NCI-H524 treated with DMSO at 0.1 percent for 48 hours (cell line): ENCODE measurements at places on chromosomes 6 and 20.

GRCh38 chr20:14451458-14451857, 114.0 kb upstream of the FLRT3 start:
- DNase-seq, result no peak

GRCh38 chr6:120411394-120411793, 922.9 kb downstream of the TBC1D32 start:
- no peak for DNase-seq

DNA sequence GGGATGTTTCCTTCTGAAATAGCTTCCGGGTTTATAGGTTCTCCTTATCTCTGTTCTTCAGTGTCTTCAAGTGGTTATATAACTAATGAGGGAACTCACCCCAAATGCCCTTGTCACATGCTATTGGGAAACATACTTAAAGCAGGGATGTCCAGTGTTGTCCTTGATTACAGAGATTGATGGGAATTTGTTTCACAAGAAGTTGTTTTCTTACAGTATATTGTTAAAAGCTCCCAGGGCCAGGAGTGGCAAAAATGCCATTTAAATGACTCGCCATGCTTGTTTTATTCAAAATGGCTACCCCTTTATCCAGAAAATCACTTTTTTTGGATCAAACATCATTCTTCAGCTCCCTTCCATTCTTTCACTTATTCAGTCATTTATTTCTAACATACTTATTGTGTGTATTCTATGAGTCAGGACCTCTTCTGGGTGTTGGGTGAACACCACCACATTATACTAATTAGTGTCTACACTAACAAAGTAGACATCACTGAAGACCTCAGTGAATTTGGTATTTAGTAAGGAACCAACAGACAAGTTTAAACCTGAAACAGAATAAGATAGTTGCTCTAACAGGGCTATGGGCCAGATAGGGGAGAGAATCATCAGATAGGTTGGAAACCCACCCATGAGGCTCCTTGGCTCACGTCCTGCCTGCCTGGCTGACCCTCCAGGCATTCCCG, 791.1 kb downstream of the MAFB start:
- DNase-seq, result no peak

DNA sequence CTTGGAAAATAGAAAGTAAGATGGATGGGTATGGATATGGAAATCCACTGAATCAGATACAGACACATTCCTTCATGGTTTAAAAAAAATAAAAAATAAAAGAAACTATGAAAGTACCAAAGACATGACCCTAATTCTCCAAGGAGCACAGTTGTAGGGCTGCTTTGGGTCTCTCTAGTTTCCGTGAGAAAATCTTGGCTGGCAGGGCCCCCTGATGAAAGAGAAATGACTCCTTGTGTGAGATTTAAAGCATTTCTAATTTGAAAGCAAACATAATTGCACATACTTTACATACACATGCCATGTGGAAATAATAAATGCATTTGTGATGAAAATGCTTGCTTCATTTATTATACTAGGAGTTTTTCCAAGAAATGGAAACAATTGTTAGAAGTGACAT, 593.9 kb upstream of the BTBD3 start:
- no peak for DNase-seq

DNA sequence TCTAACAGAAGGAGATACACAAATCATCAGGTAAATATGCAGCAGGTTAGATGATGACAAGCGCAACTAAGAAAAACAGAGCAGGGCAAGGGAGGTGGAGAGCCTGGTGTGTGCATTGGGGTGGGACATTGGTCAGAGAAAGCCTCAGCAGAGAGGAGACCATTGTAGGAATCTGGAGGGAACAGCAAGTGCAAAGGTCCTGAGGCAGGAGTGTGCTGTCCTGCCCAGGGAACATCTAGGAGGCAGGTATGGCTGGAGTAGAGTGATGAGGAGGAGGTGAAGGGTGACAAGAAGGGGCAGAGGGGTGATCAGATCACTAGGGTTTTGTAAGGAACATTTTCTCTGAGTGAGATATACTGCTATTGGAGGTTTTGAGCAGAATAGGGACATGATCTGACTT, 90.1 kb downstream of the NCR2 start:
- no peak for DNase-seq

DNA sequence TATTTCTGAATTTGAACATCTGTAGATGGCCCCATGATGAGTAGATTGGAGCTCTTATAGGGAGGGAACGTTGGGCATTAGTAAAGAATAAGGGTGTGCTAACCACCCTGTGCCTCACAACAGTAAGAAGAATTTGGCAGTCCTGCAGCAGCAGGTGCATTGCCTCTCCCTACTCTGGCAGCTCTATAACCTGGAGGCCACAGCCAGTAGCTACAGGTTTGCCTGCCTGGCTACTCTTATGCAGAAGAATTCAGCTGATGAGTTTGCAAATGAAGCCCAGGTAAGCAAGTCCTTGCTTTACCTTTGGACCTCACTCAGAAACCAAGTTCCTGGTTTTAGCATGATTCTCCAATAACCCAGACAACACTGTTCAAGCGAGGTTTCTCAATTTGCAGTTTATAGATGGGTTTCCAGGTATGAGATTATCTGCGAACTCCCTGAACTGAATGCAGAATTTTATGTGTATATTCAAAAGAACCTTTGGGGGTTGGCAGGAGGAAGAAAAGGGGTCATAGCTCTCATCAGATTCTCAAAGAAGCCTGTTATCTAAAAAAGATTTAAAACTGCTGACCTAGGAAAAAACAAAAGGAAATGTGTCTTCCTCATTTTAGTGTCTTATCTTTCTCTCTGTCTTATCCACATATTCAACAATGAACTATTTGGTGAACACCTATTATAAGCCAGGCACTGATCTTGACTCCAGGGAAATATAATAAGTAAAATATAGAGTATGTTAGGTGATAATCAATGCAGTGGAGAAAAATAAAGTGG, 18.9 kb downstream of the TREML1 start:
- DNase-seq, result no peak

- DNase-seq, result no peak
Observed at GRCh38 chr20:50194831-50195523, 4.3 kb downstream of the CEBPB start.

DNA sequence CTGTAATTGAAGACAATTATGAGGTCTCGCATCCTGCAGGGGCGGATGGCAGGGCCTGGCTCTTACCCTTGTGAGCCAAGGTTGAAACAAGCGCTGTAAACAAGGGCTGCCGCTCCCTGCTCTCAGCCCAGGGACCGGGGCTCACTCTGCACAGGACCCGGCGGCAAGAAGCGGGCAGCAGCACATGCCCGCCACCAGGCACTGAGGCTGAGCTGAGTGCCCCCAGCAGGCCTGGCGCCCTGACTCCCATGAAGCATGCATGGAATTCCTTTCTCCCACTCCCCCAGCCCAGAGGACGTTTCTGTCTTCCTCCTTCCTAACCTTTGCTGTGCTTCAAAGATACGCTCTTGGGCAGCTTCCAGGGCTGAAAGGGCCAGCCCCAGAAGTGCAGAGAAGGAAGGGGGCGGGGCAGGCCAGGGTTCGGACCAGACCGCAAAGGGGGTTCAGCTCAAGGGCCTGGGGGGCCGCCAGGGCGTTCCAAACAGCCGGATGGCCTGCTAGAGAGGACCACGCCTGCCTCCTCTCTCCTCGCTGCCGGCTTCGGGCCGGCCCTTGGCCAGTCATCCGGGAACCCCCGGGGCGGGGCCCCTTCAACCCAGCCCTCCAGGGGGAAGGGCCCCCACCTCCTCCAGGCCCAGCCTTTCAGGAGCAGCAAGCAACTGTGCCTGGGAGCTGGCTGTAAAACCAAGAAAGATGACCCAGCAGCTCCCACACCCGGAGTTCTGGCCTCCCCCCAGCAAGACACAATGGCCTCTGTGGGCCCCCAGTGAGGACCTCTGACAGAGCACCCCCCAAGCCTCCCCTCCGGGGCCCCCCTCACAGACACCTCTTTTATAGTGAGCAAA, 109.9 kb downstream of the NOL4L start:
- DNase-seq, result no peak

DNA sequence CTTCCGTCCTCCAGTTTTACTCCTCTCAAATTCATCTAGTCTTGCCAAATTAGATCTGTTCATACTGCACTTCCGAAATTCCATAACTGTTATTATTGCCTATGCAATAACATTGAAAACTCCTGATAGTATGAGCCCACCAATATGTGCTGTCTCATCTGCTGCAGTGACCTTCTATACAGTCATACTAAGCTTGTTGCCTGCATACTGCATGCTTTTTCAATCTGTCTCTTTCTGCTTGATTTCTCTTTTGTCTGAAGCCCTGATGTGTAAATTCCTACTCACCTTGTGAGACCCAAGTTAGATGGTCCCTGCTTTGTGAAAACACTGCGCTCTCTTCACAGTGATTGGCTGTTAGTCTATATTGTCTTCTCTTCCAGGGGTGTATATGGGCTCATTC, 1.1 kb downstream of the TBP start:
- DNase-seq, result no peak

DNA sequence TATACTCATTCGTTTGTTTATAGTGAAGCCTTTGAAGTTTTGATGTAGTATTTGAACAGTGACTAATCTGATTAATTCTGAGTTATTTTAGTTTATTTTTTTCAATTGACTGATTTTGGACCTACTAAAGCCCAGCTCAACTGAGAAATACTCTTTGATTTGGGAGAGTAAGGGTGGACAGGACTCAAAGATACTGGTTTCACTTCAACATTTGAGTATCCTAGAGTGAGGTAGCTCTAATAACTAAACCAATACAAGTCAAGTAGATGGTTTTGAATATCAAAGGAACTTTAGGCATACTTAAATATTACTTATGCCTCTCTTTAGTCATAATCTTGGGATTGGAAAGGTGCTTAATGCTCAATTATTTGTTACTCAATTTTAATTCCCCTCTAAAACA, 65.6 kb downstream of the ZNF292 start:
- no peak for DNase-seq

- no peak for DNase-seq
Observed at GRCh38 chr6:159461998-159462397, 231.0 kb downstream of the SOD2 start.

GRCh38 chr20:63706852-63707557, 771 bp downstream of the ARFRP1 start:
- DNase-seq, result no peak

- no peak for DNase-seq
Observed at GRCh38 chr6:109867009-109867969, 110.8 kb upstream of the GPR6 start.
